ENCODE measurements at places on chromosomes 4 and X.

GRCh38 chr4:83821493-83821892 lies 285.6 kb downstream of the GPAT3 start:
- no peak for DNase-seq

- DNase-seq = no peak
Observed at GRCh38 chrX:68824152-68824433, 4.7 kb upstream of the EFNB1 start.

DNA sequence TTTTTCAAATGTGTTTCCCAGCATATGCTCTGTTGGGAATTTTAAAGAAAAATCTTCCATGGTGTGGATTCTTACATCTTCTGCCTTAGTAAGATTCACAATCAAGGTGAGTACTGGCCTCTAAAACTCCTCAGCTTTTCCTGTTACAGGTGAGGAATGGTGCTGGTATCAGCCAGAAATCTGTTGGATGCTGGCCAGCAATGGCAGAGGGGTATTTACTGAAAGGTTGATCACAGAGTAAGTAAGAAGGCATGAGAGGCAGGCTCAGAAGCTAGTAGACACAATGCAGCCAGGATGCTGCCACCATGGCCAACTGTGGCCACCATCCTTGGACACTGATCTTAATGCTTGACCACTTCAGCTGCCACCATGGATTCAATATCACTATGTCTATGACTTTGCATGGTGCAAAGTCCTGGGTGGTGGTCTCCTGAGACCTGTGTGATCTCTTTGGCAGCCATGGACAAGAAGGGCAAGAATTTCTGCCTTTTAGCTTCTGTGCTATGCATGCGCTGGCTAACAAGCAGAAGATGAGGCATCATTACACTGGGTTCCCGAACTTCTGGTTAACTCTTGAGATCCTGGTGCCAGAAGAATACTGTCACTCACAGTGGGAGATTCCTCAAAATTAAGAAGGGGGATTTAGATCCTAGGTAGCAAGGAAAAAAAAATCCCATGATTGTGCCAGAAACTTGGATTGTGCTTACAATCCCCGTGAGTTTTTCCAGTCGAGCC lies 60.2 kb downstream of the CHRNA9 start:
- peak; percentile 37 for DNase-seq

GRCh38 chr4:185341841-185342240 lies 53.9 kb downstream of the LRP2BP start:
- no peak for DNase-seq

DNA sequence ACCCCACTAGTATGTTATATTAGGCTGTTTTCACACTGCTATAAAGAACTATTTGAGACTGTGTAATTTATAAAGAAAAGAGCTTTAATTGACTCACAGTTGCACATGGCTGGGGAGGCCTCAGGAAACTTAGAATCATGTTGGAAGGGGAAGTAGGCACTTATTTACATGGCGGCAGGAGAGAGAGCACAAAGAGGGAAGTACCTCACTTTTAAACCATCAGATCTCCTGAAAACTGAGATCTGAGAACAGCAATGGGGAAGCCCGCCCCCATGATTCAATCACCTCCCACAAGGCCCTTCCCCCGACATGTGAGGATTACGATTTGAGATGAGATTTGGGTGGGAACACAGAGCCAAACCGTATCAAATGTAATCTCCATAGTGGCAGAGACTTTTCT lies 45.4 kb upstream of the XK start:
- DNase-seq = no peak

DNA sequence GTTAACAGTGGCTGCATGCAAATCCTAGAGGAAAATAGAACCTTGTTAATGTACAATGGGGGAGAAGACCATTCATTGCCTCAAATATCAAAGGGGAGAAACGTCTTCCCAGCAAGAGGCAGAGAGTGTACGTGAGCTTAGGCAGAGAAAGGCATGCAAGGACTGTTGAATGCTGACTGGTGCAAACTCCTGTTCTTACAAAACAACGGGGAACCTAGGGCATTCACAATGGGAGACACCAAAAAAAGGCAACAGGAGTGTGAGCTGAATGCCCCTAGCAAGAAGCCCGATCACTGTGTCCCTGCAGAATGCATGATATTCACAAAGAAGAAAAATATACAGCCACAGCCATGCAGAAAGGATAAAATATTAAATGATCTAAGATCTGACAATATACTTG lies 184.9 kb downstream of the NSUN7 start:
- DNase-seq = no peak

Measured in NCI-H1092 treated with DMSO at 0.1 percent for 48 hours (cell line).